CD4-positive, alpha-beta T cell treated with Interleukin-15 for 1 hour (primary cell): ENCODE measurements at places on chromosomes 1 and 21.

DNA sequence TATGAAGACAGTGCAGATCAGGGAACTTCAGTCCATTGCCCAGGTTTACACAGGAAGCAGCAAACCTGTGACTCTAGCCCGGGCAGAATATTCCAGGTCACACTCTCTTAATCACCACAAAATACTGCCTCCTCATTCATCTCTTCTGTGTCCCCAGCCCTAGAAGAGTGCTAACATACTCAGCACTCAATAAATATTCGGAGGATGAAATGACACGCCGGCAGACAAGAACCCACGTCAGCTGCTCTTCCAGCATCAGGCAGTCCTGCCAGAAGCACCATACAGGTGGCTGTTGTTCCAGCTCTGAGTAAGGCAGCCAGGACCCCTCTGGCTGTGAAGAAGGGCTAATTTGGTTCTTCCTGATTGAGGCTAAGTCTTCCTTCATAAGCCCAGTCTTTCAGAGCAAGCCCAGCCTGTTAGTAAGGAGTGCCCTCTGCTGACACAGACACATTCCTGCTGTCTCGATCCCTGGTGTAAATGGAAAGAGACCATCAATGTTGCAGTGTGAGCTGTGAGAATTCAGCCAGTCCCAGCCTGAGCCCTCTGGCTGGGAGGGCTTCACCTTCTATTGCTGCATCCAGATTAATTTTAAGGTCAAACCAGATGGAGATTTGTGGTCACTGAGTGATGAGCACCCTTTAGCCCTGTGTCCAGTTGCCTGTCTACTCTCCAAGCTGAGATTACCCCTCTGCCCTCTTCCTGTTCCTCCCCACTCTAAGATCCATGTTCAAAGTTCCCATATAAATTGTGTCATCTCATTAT is 45.0 kb upstream of the KIRREL1 start:
- DNase-seq, result peak; percentile 26

- no peak for DNase-seq
Measured at GRCh38 chr1:214009423-214010196, 21.8 kb downstream of the PROX1 start.

DNA sequence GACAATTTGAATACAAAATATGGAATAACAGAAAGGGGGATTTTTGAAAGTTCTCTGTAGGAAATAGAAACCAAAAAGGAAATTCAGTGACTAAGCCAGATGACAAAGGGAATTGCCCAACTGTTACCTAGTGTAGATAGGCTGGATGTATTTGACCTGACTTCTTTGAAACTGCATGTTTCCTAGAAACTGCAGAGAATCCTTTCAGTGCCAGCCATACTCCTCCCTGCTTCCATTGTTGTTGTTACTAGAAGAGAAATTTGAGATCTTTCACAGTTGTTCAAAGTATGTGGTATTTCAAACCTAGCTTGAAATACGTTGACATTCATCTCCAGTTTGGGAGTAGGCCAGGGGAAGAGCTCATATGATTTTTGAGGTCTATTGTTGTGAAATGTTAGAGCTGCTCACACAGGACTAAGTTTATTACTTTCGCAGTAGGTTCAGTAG is 1.8 kb upstream of the GBP5 start:
- DNase-seq, result peak; percentile 36

DNA sequence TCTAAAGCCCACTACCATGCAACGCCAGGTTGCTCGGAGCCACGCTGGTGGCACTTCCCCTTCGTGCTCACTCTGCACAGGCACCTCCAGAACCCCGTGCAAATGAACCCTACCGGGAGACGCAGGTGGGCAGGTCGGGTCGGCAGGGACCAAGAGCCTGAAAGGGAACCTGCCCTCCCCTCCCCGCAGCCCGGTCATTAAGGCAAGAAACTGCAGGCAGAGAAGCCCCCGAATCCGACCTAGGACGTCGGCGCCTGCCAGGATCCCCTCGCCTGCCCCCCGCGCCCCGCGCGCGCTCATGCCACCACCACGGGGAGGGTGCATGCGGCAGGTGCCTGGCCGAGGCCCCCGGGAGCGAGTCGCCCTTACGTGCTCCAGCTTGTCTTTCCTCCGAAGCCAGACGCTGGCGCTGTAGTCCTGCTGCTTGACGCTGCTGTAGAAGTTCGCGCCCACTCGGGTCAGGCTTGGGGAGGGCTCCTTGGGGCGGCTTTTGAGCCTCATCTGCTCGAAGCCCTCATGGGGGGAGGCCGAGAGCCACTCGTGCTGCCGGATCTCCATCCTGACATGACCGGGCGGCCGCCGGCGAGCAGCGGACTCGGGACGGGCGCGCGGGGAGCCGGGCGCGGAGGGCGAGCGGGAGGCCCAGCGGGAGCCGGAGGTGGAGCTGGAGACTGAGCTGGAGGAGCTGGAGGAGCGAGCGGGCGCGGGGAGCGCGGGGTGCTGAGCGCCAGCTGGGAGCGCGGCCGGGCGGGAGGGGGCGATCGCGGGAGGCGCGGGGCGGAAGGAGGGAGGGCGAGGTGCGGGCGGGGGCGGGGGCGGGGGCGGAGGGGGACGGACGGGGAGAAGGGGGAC is 552 bp downstream of the PLD5 start:
- no peak for DNase-seq

DNA sequence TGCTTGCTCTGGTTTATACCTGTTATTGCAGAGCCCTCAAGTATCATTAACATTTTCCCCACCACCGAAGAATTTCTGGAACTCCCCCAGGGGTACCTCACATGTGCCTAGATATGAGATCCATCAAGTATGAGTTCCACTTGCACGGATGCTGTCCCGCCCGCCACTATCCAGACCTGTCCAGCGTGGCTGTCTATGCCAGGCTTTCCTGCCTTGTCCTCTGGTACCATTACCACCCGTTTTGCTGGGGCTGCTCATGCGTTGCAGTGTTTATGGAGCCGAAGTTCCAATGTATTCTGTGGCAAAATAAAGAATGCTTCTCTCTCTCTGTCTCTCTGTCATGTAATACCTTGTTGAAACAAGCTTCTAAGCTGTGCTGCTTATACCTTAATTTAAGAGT is 543.5 kb upstream of the PTBP2 start:
- no peak for DNase-seq

DNA sequence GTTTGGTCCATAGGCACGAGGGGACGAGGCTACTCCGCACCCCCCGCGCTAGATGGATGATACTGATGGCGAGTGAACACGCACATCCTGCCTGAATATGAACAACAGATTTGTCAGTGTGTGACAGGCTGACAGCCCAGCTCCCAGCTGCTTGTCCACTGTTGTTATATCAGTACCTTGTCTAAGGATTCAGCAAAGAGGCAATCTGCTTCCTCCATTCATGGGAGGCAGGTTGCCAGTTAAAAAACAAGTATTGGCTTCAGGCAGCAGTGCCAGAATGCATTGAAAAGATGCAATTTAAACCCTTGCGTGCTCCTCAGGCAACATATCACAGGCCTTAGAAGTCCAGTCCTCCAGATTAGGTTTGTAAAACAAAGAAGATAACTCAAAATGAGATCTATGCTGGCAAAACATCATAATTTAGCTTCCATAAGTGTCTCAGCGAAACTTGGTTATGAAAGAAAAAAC is 223.3 kb downstream of the GPATCH2 start:
- DNase-seq, result no peak
